ENCODE measurements at places on chromosomes 16 and 17.

DNA sequence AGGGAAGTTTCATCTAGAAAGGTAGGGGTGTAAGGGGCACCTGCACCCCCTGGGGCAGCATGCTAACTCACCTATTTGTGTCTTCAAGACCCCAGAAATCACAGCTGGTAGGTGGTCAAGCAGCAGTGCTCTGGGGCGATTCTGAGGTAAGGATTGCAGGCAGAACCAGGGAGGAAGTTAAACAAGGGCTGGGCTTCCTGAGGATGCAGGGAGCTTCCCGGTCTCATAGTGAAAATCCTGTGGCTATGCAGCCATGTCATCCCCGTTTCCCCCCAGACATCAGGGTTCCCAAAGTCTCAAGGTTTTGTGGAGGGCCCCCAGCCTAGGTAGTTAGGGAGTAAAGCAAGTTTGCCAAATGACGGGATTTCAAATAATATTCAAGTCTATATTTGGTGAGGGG lies 78.5 kb downstream of the C16orf78 start:
- no peak for DNase-seq

DNA sequence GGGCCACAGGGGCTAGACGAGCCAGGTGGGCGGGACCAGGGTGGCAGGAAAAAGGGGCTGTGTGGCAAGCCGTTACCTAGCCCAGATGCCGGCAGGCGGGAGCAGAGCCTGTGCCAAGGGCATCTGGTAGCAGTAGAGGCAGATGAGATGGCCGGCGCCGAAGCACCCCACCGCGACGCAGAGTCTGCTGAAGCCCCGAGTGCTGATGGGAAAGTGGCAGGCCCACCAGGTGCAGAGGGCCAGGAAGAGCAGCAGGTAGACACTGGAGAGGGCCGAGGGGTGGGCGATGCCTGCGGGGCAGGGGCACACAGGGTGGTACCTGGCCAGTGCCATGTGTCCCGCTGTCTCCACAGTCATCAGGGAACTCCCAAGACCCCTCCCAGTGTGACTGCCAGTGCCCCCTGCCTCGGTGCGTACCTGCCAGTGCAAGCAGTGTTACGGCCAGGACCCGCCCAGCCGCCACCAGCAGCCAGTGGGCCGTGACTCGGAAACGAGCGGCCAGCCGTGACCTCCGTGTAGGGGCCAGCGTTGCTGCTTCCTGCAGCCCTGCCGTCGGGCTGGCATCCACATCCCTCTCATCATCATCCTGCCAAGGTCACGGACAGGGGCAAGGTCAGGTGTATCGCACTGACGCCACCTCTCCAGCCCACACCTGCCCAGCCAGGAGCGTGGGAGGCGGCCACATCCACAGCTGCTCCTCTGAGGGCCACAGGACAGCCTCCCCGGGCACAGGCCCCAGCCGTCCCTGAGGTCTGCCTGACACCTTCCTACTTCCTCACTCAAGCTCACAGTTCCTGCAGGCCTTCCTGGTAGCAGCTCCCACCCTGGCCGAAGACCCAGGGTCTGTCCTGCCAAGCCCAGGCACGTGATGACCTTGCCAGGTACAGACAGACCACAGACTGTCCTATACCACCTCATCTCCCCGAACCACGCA lies 32.1 kb downstream of the CTU2 start:
- DNase-seq = no peak

GRCh38 chr17:5003214-5003867 lies 5.6 kb downstream of the KIF1C start:
- DNase-seq = no peak

- no peak for DNase-seq
These were observed 12.2 kb downstream of the SLC13A5 start for GRCh38 chr17:6700948-6701307.

- no peak for DNase-seq
These were observed 44.7 kb upstream of the KPNB1 start for GRCh38 chr17:47605011-47605410.

- DNase-seq = no peak
These were observed 23.5 kb downstream of the TXNDC11 start for GRCh38 chr16:11719171-11719570.

DNA sequence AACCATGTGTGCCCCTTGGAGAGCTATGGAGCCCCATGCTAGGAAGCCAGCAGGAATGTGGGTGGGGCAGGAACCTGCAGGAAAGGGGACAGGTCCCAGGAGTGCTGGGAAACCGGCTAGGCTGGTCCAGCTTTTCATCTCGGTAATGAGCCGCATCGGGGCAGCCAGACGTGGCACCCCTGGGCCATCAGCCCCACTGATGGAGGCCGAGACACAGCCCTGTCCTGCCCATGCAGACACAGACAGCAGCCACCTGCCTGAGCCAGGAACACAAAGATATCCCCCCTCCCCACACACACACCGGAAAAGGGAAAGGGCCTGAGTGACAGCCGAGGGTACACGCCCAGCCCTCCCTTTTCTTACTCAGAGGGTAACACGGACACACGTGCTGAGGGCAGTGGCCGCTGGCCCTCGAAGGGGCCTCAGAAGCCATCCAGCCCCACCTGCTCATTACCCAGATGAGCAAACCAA lies 18.1 kb downstream of the PPL start:
- DNase-seq = no peak

GRCh38 chr17:18172531-18173278 lies 10.9 kb upstream of the ALKBH5 start:
- no peak for DNase-seq

DNA sequence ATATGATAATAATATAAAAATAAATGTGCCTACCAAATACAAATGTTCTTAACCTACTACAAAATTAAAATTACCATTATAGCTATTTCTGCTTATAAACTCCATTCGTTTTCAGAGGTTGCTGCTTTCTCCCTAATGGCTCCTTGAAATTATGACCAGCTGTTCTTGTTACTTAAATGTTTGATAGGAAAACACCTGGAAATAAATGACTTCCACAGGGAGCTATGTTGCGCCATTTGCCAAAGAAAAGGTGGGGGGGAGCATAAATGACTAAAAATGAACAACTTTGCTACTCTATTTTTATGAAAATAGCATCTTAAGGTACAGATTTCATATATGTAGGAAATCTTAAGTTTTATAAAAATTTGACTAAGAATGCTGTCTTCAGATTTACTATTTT lies 157.5 kb upstream of the MON1B start:
- no peak for DNase-seq

DNA sequence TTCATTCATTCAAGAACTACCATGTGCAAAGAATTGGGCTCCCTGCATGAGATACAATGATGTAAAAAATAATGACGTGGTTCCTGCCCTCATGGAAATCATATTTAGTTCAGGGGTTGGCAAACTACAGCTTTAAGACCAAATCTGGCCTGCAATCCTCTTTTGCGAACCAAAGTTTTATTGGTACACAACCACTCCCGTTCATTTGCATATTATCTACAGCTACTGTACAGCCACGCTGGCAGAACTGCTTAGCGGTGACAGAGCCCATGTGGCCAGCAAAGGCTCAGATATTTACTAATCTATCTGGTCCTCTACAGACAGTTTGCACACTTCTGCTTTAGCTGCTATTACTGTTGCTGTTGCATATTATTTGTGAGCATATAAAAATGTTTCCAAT lies 167.7 kb downstream of the XYLT1 start:
- no peak for DNase-seq

- no peak for DNase-seq
These were observed 59.9 kb downstream of the SEC14L1 start for GRCh38 chr17:77200711-77201110.

GRCh38 chr16:61871837-61872777 lies 164.1 kb downstream of the CDH8 start:
- DNase-seq = no peak

DNA sequence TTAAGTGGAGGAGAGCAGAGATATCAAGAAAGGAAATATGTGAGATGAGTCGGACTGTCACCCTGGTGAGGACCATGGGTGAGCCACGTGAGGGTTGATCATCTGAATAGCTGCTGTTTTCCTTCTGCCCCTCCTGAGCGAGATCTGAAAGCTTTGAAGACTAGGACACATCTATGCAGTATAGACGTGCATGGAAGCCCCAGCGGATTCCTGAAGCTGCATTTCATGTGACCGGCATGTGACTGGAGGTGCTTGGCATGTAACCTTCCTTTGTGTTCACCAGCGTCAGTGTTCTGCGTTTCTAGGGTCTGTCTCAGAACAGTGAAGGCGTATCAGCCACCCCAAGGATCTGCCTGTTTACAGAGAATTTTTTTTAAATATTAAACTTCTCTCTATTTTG lies 75.1 kb downstream of the MSI2 start:
- DNase-seq = no peak

DNA sequence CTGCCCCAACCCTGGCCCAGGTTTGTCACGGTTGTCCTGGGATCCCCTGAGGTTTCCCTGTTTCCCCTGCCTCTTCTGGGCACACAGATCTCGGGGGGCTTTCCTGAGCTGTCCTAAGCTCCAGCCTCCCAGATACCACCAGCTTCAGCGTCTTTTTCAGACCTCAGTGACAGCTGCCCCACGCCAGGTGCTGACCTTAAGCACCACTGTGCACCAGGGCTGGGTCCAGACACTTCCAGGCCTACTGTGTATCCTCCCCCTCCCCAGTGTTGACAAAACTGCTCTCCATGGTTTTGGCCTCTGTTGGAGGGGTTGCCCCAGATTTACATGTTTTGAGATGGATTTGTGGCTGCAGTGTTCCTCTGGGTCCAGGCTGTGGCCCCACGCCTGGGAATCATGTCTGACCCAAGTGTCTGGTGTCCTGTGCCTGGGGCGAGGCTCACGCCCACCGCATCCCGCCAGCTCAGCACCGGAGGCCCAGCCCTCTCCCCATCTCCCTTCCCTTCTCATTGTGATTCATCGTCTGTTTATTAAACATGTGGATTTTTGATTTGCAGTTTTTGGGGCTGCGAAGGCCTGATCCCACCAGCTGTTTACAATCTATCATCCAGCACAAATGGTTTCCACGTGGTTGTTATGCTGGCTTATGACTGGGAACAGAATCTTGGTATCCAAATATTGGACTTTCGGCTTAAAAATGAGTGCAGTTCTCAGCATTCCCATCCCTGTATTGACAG lies 82.1 kb downstream of the METRNL start:
- DNase-seq = no peak

GRCh38 chr16:73095885-73096421 lies 48.0 kb upstream of the ZFHX3 start:
- DNase-seq = no peak

- no peak for DNase-seq
These were observed 61.5 kb downstream of the SLC6A2 start for GRCh38 chr16:55717326-55717725.

GRCh38 chr17:76008630-76009425 lies 8.2 kb downstream of the CDK3 start:
- DNase-seq = no peak

DNA sequence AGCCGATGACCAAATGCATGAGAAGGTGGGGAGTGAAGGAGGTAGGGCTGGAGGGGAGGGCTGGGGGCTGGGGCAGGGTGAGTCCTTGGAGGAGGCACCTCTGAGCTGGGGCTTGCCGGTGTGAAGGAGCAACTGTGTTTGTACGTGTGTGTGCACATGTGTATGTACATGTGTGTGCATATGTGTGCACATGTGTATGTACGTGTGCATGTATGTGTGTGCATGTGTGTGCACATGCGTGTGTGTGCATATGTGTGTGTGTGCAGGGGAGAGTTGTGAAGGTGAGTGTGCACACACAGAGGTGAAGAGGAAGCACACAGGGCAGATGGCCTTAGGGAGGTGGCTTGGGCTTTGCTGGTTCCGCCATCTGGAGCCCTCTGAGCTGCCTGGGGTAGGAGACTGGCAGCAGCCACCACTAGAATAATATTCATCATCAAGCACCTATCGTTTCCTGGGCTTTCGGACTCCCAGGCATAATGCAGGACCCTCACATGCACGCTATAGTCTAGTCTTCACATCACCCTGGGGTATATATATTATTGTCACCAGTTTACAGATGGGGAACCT lies 120.9 kb upstream of the CDC42EP4 start:
- DNase-seq = no peak

Measured in smooth muscle cell of the brain vasculature (primary cell).